Esophagus squamous epithelium (tissue), 5 donors: ENCODE measurements at places on chromosomes 12 and 14. TPM values are rescaled to one million over a fixed set of nuclear protein-coding genes. Genes with fewer than 3 reads are reported as not detected.

- DNase-seq: no peak
These were observed 46.0 kb downstream of the SMIM41 start for GRCh38 chr12:52125476-52125900.

- no peak for DNase-seq
These were observed 190.0 kb upstream of the C14orf180 start for GRCh38 chr14:104389326-104390220.

DNA sequence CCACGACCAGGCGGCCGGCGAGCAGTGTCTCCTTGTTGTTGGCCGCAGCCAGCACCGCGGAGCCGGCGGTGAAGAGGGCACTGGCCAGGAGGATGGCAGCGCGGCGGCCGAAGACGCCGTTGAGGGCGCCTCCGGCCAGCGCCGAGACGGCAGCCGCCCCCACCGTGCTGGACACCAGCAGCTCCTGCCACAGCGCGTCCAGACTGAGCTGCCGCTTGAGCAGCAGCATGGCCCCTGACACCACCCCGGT lies 691 bp downstream of the SLC2A13 start:
- no peak for DNase-seq

DNA sequence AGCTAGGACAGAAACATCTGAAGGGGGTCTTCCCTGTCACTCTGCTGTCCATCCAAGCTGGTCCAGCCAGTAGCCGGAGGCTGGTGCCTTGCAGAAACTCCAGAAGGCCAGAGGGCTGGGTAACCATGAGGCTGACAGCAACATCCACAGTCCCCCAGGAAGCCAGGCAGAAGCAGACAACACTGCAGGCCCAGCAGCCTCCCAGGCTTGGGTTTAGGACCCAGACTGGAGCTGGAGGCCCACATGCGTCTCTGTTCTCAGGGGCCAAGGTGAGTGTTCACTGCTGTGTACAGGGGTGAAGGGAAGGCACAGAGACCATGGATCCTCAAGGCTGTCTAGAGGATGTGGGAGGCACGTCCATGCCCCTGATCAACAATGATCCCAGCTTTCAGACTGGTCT lies 136.4 kb upstream of the PRMT8 start:
- no peak for DNase-seq

- DNase-seq: no peak
These were observed 481.5 kb downstream of the NPAS3 start for GRCh38 chr14:33420051-33420627.

GRCh38 chr14:83164016-83164415 lies 1630.4 kb upstream of the SEL1L start:
- DNase-seq: no peak

DNA sequence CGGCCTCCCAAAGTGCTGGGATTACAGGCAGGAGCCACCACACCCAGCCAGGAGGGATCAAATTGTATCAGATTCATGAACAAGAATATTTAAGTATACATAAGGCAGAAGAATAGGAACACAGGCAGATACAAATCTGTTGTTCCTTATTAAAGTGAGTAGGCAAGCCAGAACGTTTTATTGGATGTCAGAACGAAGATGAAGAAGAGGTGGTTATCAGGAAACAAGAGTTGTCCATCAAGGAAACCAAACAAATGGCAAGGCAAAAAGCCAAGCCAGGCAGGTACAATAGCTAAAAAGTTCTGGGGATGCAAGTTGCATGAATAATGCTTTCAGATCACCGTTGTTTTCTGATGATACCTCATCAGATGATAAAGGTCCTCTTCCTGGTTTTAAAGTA lies 31.1 kb upstream of the BAZ1A start:
- DNase-seq: no peak

DNA sequence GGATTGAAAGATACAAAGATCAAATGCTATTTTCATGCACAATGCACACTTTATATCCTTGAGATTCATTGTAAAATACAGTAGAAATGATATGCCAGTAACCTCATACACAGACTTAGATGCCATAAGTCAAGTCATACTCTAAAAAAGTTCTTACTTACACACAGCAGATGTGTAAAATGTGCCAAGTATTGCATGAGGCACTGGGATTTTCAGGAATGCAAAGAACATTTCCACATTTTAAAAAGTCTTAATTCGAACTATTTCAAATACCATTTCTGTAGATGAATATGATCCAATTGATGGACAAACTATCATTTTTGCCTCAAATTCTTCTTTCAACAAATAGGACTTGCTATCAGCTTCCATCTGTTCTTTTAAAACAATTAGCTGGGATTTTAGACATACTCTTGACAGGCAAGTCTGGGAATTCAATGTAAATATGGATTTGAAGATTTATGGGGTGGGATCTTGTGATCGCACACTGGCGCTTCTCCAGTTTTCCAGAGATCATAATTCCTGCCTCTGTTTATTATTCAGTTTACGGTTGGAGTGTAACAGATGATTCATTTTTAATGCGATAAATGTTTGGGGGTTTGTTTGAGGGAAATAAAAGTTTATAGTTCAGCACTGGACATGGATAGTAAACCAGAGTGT lies 183.8 kb downstream of the PAX9 start:
- DNase-seq: no peak

DNA sequence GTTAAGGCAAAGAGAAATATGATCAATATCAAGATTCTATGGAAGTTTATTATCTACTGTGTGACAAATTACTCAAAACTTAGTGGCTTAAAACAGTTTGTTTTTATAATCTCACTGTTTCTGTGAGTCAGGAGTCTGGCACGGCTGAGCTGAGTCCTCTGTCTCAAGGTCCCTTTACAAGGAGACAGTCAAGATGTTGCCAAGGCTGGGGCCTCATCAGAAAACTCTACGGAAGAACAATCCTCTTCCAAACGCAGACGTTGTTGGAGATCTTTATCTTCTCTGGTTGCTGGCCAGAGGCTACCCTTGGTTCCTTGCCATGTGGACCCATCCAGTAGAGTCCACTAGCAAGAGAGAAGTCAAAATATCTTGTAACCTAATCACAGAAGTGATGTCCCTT lies 100.6 kb upstream of the CCND2 start:
- no peak for DNase-seq

DNA sequence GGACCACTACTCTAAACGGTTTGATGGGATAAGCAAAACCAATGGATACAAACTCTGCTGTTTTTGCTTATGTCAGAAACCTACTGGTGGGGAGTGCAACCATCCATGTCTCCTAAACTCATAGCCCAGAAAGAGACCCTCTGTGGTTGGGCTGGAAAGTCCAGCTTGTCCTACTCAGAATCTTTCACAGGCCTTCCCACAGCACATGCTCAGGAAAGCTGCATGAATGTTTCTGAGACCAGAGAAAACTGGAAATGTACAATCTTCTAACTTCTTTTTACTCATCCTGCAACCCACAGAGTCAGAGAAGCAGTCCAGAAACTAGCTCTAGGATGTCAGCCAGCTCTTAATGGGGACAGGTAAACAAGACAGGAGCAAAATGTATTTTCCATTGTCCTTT lies 73.3 kb downstream of the ANO2 start:
- DNase-seq: no peak

DNA sequence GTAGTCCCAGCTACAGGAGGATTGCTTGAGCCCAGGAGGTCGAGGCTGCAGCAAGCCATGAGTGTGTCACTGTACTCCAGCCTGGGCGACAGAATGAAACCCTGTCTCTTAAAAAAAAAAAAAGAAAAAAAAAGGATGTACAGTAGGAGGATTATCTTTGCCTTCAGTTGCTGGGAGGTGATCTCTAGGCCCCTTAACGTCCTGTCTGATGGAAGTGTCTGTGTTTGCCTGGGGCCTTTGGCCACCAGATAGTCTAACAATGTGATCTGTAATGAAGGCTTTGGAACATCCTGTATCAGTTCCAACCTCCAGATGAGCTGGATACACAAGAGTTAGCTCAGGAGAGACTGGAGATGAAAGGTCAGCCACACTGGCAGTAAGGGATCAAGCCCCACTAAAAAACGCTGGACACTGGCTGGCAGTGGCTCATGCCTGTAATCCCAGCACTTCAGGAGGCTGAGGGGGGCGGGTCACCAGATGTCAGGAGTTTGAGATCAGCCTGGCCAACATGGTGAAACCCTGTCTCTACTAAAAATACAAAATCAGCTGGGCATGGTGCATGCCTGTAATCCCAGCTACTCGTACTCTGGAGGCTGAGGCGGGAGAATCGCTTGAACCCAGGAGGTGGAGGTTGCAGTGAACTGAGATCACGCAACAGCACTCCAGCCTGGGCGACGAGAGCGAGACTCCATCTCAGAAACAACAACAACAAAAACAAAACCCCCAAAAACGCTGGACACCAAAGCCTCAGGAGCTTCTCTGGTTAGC lies 19.0 kb upstream of the HNF1A start:
- DNase-seq: no peak

- no peak for DNase-seq
These were observed 3.3 kb upstream of the TTC9 start for GRCh38 chr14:70638416-70638815.

DNA sequence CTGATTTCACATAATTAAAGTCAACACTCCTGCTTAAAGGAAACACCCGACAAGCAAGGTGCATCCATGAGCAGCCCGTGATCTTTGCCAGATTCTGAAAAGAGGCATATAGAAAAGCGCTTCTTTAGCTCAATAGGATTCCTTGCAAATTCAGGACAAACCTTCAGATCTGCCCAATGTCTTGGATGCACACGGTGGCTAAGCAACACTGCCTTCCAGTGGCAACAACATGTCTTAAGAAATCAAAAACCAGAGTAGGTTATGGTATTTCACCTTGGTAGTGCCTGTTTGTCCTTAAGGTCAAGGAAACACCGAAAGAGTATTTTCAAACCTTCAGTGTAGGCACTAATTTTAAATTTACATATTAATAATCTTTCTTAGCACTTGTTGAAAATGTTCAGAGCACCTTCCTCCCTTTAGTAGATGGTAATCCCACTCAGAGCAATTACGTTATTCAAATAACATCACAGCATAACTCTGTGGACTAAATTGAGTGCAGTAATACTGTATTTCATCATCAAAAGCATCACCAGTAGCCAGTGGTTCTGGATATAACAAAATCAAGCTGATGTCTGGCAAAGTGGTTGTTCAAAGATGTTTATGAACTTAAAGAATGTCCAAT lies 58.0 kb upstream of the CDKN3 start:
- no peak for DNase-seq

- no peak for DNase-seq
These were observed 86.6 kb downstream of the BORCS5 start for GRCh38 chr12:12443431-12443878.

DNA sequence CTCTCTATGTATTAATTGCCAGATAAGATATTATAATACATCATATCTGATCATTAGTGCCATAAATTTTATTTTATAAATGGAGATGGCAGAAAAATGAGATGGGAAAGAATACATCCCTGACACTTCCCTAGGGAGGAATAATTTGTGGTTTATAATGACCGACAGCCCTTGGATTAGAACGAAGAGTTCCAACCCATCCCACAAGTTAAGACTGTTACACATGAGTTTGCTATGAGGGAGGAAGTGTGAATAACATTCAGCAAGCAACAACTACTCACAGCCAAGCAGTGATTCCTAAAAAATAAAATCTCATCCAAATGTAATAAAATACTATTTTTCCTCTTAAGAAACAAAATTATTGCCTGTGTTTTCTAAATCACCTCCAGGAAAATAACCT lies 299.0 kb downstream of the CCDC91 start:
- DNase-seq: no peak

DNA sequence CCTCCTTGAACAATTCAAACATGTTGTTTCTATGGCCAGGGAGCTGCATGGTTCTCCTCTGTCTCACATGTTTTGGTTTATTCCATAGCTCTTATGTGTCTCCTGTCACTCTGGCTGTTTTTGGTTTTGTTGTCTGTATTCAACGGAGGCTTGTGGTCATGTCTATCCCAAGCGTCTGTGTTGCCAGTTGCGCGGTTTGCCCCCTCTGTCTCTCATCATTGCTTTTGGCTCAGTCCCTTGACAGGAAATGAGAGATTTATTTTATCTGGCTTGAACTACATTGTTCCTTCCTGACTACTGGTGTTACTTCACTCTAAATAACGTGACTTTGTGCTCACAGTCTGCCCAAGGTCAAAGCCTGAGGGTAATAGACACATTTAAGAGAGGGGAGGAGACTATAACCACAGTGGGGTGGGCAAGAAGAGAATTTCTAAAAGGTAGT lies 96.4 kb upstream of the SOX5 start:
- DNase-seq: no peak

DNA sequence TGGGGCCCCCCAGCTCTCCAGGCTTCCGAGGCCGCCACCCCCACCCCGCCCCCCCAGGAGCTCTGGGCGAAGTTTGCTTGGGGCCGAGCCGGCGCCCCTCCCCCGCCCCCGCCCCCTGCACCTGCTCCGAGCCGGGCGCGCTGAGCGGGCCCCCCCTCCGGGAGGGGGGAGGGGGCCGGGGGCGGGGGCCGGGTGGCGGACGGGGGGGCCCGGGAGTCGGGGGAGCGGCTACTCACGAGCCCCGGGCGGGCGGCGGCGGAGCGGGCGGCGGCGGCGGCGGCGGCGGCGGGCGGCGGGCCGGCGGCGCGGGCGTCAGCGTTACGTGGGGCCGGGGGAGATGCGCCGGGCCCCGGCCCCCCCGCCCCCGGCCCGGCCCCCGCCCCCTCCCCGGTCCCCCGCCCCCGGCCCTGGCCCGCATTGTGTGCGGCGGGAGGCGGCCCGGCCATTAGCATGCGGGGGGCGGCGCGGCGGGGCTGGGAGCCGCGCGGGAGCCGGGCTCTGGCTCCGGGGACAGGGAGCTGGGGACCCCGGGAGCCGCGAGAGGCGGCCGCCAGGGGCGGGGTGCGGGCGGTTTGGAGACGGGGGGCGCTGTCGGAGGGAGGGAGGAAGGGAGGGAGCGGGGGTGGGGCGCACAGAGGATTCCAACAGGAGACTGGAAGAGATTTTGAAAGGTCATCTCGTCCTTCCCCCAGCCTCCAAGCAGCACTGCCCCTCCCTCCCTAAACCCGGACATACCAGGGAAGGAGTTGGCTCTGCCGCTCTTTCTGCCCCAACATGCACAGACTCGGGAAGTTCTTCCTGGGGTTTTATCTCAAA lies at the start of gene ZNF219:
Gene ZNF219 (minus strand): TSS at position 580 of the 816 bp plus-strand sequence. CDS start 5,064 bp downstream, outside the sequence.
- DNase-seq: no peak

DNA sequence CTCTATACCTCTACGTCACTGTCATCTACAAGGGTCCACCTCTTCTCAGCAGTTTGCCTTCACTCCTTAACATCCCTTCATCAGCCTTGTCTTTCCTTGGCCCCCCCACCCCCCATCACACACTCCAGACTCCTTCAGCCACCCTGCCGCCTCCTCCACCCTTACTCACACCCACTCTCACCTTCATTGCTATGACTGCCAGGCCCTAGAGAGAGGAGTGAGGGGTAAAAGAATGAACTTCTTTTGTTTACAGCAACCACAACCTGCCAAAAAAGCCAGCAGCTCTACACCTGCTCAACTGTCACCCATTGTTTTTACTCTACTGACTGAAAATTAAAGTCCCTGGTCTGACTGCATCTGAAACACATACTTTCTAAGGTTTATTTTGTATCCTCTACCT lies 112.8 kb downstream of the DUSP6 start:
- DNase-seq: no peak

- no peak for DNase-seq
These were observed at the start of gene KCNK13 for GRCh38 chr14:90061685-90062126. TSS of gene KCNK13 (plus strand) at chr14:90061994. CDS start at chr14:90062206, 212 bp downstream.

Gene EGLN3
- total RNA-seq: 11.4 TPM

Gene APOF
- not detected for total RNA-seq

Gene KLRK1
- total RNA-seq: 1.9 TPM

Gene PRPH
- not detected for total RNA-seq

Gene RGS6
- total RNA-seq: not detected

Gene RNASE3
- not detected for total RNA-seq

Gene KLHL33
- 0.57 TPM for total RNA-seq

Gene SLCO1A2
- total RNA-seq: not detected

Gene AKAP5
- not detected for total RNA-seq

Gene ANGEL1
- total RNA-seq: 6.8 TPM

Gene SMCO3
- not detected for total RNA-seq

Gene AMDHD1
- 0.19 TPM for total RNA-seq

Gene TCL1B
- total RNA-seq: not detected

Gene PPP1R36
- 1.1 TPM for total RNA-seq
